AG09309 (cell line): ENCODE measurements at places on chromosomes 11 and 22.

DNA sequence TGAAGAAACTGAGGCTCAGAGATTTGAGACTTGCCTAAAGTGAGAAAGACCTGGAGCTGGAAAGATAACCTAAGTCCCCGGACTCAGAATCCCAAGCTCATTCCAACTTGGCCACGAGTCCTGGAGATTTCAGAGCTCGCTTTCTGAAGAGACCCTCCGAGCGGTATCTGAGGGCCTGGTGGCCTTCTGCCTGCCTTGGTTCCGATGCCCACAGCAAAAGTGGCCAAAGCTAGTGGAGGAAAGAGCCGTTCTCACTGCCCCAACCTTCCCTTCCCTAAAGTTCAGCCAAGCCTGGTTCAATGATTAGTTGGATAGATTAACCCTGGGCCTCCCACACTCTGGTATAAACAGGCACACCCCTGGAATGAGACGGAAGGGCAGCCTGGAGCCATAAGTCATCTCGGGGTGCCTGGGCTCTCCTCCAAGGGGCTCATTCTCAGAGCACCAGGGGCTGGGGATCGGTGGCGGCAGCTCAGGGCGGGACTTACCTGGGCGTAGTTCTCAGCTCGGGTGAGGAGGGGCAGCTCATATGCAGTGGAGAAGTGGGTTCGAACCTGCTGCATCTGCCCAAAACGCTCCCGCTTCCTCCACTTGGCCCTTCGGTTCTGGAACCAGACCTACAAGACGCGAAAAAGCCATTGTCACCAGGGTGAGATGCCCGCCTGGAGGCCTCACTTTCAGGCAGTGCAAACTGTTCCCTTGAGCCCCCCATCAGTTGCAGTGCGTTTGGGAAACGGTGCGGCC, 42.8 kb downstream of the ALX4 start:
- DNase-seq, result no peak

GRCh38 chr22:49152939-49153770, 674.5 kb downstream of the BRD1 start:
- DNase-seq, result no peak

DNA sequence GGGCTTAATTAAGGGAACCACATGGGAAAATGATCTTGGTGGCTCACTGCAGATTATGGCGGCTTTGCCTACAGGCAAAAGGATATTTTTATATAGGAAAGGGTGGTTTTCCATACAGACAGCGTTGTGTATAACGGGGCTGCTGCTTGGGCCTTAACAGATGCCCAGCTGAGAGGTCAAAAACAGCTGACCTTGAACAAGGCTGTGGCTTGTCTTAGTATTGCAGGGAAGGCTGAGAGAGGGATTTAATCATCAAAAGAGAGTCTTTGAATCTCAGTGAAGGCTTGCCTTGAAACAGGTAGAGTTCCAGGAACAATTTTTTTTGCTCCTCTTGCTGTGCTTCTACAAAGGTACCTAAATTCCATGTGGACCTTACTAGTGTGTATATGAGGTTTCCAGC, 301.6 kb upstream of the C11orf87 start:
- DNase-seq, result no peak

DNA sequence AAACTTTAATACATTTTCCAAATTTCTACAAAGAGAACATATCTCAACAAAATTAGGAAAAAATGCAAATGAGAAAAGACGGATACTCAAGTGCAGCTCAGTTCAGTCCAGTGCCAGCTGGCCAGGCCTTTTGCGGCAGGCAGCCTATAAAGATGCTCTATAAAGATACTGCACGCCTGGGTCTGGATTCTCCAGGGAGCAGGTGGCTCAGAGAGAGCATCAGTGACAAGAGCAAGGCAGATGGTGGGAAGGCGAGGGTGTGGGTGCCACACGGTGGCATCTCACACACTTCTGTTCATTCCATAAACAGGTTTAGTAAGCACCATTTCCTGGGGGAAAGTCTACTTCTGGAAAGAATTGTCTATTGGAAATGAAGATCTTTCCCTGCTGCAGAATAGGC, 18.1 kb upstream of the SCN3B start:
- DNase-seq, result no peak

GRCh38 chr22:26658671-26659478, 1.5 kb downstream of the MIAT start:
- DNase-seq, result peak; percentile 67

GRCh38 chr11:58465690-58466089, 23.7 kb upstream of the OR5B12 start:
- DNase-seq, result no peak
